NCI-H526 (cell line): ENCODE measurements at places on chromosomes 6 and 20.
A peak's percentile ranks its signal among the peaks of the same experiment; 100 is the strongest.

DNA sequence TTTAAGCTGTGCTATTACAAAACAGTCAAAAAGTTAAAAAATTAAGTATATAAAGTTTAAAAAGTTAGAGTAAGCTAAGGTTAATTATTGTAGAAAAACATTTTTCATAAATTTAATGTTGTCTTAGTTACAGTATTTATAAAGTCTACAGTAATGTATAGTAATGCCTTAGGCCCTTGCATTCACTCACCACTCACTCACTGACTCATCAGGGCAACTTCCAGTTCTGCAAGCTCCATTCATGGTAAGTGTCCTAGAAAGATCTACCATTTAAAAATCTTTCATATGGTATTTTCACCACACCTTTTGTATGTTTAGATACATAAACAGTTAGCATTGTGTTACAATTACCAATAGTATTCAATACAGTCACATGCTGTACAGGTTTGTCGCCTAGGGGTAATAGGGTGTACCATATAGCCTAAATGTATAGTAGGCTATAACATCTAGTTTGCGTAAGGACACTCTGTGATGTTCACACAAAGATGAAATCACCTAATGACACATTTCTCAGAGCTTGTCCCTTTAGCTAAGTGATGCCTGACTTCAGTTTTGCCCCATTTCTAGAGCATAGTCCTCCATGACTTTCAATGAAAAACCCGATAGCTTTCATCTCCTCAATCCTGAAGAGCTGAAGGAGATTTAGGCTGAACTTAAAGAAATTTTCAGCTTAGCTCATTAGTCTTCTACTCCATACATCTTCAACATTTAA, 14.9 kb upstream of the HLA-DRA start:
- no peak for DNase-seq

DNA sequence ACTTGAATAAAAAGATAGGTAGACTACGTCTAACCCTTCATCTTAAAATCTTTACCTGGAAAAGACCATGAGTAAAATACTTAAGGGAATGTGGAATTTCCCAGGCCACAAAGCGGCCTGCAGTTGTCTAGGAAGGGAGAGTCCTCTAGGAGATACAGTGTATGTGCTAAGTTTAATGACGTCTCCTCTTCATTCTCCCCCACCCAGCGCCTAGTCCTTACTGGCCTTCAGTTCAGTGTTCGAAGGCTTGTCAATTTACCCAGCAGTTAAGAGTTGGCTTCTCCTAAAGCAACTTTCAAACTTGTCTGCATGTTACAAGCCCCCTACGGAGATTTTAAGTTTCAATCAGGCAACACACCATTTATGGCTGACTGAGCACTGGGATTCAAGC, 35.2 kb downstream of the HFE start:
- peak; percentile 72 for DNase-seq

- DNase-seq = no peak
Measured at GRCh38 chr20:44581515-44581914, 864 bp upstream of the PKIG start.

GRCh38 chr6:71229477-71229876, 59.1 kb upstream of the OGFRL1 start:
- no peak for DNase-seq

DNA sequence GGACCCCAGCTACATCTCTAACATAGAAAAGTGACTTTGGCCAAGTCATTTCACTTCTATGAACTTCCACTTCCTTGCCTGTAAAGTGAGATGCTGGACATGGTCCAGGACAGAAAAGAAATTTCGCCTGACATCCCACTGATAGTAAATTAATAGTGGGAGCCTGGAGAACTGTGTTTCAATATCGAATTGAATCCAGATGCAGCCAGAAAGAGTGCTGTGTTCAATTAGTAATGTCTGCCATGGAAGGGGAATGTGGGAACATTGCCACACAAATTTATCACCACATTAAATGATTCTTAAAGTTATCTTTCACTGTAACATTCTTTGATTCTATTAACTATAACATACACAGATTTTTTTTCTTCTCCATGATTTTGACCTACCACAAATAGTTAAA, 255.0 kb downstream of the HACE1 start:
- DNase-seq = no peak

DNA sequence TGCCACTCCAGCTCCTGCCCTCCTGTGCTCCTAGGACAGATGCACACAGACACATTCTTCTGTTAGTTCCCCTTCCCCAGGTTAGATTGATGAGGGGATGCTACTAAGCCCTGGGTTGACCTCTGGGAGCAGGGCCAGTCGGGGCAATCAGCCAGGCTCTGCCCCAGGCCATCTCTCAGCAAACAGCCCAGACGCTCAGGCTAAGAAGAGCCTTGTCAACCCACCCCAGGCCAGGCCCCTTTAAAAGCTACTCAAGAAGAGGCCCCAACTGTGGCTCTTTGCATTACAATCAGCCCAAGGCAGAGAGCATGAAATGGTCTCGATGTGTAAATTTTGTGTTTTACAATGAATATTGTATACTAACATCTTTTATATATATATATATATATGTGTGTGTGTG, 107.4 kb downstream of the TFAP2A start:
- DNase-seq = no peak

- DNase-seq = no peak
Measured at GRCh38 chr6:111669326-111669725, 63.6 kb upstream of the TRAF3IP2 start.

GRCh38 chr6:144360401-144360800, 75.3 kb downstream of the UTRN start:
- no peak for DNase-seq

GRCh38 chr20:36717657-36718056, 28.2 kb downstream of the NDRG3 start:
- peak; percentile 28 for DNase-seq

GRCh38 chr20:51042657-51043247, 19.8 kb upstream of the KCNG1 start:
- DNase-seq = no peak

- DNase-seq = no peak
Measured at GRCh38 chr6:68159433-68159832, 475.6 kb upstream of the ADGRB3 start.

GRCh38 chr6:1678201-1678600, 68.5 kb downstream of the FOXC1 start:
- no peak for DNase-seq

DNA sequence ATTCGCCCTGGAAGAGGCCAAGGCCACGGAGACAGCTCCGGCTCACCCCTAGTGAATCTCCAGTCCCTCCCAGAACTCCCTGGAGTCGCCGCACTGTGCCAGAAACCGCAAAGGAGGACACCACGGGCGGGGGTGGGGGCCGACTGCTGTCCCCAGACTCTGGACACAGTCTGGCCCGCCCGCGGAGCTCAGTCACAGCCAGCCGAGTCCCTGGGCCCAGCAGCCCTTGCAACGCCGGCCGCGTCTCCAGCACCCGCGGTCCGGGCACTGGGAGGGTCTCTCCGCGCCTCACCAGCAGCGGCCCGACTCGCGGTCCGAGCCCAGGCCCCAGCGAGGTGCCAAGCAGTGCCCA, 518 bp downstream of the PEX6 start:
- DNase-seq = no peak

GRCh38 chr20:25380945-25381614, 9.6 kb downstream of the ABHD12 start:
- no peak for DNase-seq

DNA sequence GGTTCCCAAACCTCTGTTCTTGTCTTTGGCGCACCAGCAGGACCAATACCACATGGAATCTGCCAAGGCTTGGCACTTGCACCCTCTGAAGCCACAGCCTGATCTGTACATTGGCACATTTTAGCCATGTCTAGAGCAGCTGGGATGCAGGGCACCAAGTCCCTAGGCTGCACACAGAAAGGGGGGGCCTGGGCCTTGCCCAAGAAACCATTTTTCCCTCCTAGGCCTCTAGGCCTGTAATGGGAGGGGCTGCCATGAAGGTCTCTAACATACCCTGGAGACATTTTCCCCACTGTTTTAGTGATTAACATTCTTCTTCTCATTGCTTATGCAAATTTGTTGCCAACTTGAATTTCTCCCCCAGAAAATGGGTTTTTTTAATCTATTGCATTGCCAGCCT, 5.4 kb upstream of the FAM120B start:
- DNase-seq = no peak

DNA sequence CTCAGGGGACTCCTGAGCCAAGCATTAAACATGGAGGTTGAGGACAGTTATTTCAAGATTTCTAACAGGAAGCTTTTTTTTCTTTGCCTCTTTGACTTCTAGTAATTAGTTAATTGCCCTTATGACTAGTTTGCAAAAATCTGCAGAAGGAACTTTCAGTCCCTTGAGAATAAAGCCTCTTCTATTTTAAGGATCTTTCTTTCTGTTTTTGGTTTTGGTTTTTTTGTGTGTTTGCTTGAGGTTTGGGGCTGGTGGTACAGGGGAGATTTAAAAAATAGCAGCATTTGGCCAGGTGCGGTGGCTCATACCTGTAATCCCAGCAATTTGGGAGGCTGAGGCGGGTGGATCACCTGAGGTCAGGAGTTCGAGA, 259.3 kb downstream of the BMP7 start:
- no peak for DNase-seq

- DNase-seq = no peak
Measured at GRCh38 chr6:154494592-154495311, 15.7 kb downstream of the CNKSR3 start.

- DNase-seq = peak; percentile 78
Measured at GRCh38 chr6:112501705-112502104, 154.6 kb downstream of the RFPL4B start.

GRCh38 chr6:151413372-151414145, 22.2 kb upstream of the ZBTB2 start:
- no peak for DNase-seq

DNA sequence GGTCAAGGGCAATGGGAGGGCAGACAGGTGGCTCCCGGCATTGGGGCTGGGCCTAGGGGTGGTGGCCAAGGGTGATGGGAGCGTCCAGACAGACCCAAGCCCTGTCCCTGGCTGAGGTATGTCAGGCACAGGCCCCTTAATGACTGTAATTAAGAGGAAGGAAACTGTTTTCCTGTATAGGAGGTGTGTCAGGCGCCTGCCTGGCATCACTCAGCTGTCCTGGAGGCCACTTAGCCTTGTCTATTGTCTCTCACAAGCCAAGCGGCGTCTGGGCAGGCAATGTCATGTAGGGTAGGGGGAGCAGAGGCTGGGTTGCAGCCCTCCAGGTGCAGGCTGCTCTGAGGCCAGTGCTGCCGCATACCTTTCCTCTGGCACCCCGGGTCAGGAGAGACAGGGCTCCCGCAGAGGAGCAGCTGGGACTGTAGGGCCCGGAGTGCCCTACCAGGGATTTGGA, 3.9 kb upstream of the FAM83C start:
- no peak for DNase-seq

- DNase-seq = no peak
Measured at GRCh38 chr20:58585753-58586540, 65.1 kb upstream of the STX16 start.

- no peak for DNase-seq
Measured at GRCh38 chr20:35004749-35005462, 49.2 kb downstream of the MYH7B start.

DNA sequence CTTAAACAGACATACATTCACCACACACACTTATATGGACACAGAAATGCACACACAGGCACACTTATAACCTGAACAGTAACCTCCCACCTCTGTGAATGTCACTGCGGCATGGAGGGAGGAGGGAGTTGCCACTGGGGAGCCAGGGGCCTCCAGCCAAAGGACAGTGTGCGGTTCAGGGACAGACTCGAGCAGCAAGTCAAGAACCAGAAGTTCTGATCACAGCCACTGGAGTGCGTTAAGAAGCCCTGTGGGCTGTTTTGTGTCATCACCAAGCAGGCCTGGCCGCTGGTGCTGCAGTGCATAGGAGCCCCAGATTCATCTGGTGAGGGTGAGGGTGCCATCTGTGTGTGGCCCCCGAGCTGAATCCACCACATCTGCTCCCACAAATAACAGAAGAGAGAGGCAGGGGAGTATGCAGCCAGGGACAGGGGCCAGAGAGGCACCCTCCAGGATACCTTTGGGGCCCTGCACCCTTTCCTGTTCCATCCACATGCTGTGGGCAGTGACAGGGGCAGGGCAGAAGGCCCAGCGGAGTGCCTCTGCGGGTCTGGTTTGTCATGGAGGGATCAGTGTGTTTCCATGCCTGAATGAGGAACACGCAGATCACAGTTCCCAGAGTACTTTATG, 20.3 kb downstream of the SYNDIG1 start:
- no peak for DNase-seq

DNA sequence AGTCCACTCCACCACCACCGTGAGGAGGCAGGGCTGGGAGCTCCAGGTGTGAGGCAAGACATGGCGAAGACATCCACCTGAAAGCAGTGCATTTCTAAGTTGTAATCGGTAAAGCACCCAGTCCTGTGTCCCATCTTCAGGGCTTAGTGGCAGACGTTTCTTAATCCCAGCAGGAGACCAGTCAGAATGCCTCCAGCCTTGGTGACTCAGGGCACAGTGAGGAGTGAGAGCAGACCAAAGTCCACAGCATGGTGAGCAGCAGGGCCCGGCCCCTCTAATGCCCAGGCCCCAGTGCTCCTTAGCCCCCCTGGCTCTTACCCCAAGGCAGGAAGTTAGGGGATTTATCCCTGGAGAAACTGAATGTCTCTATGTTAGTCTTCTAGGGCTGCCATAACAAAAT, 183.9 kb downstream of the SYNDIG1 start:
- no peak for DNase-seq

- no peak for DNase-seq
Measured at GRCh38 chr20:16132036-16132798, 441.0 kb downstream of the KIF16B start.

DNA sequence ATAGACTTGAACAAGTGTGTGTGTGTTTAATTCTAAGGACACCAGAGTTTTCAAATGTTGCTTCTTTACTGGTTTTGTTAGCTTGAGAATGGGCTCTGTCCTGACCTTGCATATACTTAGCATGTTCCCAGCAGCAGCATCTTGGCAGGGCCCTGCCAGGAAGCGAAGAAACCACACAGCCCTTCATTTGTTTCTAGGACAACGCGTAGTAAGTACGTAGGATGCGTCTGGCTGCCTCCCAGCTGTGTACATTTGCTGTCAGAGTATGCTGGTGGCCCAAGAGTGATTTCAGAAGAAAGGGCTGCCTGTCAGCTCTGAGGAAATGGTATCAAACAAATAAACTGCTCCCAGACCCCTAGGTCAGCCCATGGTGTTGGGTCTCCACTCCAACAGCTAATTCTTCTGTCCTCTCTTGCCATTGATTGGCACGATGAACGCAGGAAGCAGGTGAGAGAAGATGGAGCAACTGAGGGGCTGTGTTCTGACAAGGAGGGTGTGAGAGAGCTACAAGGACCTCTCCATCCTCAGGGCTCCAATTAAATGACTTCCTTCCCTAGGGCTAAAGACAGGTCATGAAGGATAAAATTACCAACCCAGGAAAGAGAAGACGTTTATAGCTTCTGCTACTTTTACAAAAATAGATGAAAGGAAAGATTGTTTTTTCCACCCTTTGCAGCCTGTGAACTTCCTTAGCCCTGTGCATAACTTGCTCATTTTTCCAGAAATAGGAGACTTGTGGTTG, 55.9 kb upstream of the HDDC2 start:
- no peak for DNase-seq

GRCh38 chr6:133805876-133806275, 83.0 kb upstream of the TCF21 start:
- DNase-seq = no peak

- no peak for DNase-seq
Measured at GRCh38 chr6:138371720-138372119, 6.0 kb upstream of the SMIM28 start.
